ENCODE measurements at places on chromosomes 4 and X. TPM values are rescaled to one million over a fixed set of nuclear protein-coding genes. Genes with fewer than 3 reads are reported as not detected.

DNA sequence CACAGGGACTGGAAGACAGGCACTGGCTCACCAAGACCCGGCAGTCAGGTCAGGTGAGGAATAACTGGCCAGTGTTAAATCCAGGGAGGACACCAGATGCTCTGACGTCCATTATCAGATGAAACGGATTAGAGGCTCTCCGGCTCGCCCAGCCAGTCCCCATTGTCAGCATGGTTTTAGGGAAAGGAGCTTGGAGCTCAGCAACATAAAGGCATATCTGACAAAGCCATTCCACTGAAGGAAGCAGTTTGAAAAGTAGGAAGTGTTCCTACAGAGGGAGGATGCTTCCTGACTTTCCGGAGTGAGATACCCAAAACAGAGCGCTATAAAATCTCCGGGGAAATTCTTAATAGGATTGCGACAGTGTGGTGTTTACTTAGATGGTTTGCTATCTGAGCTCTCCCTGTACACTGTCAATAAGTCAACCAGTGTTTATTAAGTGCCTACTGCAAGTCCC is 14.8 kb downstream of the NDNF start:
- no peak overlapping the region for H3K4me3 ChIP-seq
- DNase-seq: no peak
- H3K27me3 ChIP-seq: no peaks in the 10 kb centered on the region
- H3K36me3 ChIP-seq: no peaks in the 10 kb centered on the region
- H3K27ac ChIP-seq: peak overlapping the region; percentile 42
- H3K4me1 ChIP-seq: peaks cover 10% of the 10 kb centered on the region

GRCh38 chr4:112531146-112531545 is 15.2 kb upstream of the NEUROG2 start:
- no peaks in the 10 kb centered on the region for H3K27me3 ChIP-seq
- H3K27ac ChIP-seq: no peak overlapping the region
- H3K36me3 ChIP-seq: no peaks in the 10 kb centered on the region
- H3K4me1 ChIP-seq: no peaks in the 10 kb centered on the region
- H3K4me3 ChIP-seq: no peak overlapping the region

DNA sequence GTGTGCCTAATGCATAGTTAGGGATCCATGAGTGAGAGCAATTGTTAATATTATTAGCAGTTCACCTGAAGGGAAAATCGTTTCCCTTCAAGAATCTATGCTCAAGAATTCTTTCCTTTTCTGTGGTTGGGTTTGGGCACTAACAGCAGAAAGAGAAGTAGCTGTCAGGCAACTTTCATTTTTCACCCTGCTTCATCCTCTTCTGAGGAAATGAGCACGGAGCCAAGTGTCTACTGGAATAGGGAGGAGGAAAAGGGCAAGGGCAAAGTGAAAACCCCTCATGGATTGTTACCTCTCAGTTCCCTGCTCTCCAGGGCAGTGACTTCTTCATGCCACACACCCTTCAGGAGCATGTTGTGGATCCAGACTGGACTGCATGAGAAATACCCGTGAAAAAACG is 2.6 kb upstream of the HPGDS start:
- H3K4me3 ChIP-seq: no peak overlapping the region
- no peak overlapping the region for H3K27ac ChIP-seq
- no peaks in the 10 kb centered on the region for H3K4me1 ChIP-seq
- no peak for DNase-seq

DNA sequence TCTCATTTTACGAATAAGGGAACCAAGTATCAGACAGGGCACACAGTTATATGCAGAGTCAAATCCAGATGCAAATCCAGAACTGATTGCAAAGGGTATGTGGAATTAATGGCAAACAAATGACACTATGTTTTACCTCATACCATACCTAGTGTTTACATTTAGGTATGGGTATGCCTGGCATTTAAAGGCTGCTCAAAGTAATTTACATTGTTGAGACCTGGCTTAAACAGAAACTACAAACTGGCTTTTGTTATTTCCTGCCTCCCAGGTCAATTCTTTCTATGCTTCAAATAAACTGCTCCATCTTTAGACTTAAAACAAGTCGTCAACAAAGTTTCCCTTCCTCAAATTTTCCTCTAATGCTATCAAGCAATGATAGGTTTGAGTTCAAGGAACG is 33.7 kb downstream of the ANKRD17 start:
- no peak overlapping the region for H3K27ac ChIP-seq
- no peak for DNase-seq
- no peaks in the 10 kb centered on the region for H3K27me3 ChIP-seq
- no peaks in the 10 kb centered on the region for H3K36me3 ChIP-seq
- peaks cover 2% of the 10 kb centered on the region for H3K4me1 ChIP-seq
- H3K4me3 ChIP-seq: no peak overlapping the region

EGF gene
- total RNA-seq: 0.34 TPM

- H3K4me3 ChIP-seq: no peak overlapping the region
- no peak overlapping the region for H3K27ac ChIP-seq
- H3K4me1 ChIP-seq: peaks cover 2% of the 10 kb centered on the region
- DNase-seq: no peak
- H3K27me3 ChIP-seq: no peaks in the 10 kb centered on the region
These were observed 14.2 kb upstream of the HERC5 start for GRCh38 chr4:88442689-88443191.

DNA sequence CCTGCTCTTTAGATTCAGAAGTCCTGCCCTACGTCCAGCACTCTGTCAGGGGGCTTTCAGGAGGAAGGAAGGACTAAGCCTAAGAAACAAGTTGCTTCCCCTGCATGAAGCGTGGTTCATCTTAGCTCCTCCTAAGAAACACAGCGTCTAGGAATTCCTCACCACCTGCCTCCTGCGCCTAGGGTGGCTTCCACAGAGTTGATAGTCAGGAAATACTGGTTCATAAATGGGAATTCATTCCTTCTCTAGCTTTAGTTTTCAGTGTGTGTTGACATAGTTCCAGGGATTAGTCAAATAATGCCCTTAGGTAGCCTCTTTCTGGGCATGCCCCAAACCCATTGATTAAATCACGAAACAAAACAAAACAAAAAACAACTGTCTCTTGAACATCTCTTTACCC is 1.7 kb upstream of the MXRA5 start:
- DNase-seq: no peak
- no peaks in the 10 kb centered on the region for H3K36me3 ChIP-seq
- no peak overlapping the region for H3K27ac ChIP-seq
- no peaks in the 10 kb centered on the region for H3K4me1 ChIP-seq

GRCh38 chrX:18906286-18906685 is 77.6 kb downstream of the PHKA2 start:
- no peaks in the 10 kb centered on the region for H3K27me3 ChIP-seq
- DNase-seq: no peak
- no peak overlapping the region for H3K27ac ChIP-seq
- no peak overlapping the region for H3K4me3 ChIP-seq

GRCh38 chrX:119784747-119785446 is 6.5 kb downstream of the RPL39 start:
- peaks cover 2% of the 10 kb centered on the region for H3K4me1 ChIP-seq
- H3K36me3 ChIP-seq: no peaks in the 10 kb centered on the region
- H3K4me3 ChIP-seq: no peak overlapping the region

DNA sequence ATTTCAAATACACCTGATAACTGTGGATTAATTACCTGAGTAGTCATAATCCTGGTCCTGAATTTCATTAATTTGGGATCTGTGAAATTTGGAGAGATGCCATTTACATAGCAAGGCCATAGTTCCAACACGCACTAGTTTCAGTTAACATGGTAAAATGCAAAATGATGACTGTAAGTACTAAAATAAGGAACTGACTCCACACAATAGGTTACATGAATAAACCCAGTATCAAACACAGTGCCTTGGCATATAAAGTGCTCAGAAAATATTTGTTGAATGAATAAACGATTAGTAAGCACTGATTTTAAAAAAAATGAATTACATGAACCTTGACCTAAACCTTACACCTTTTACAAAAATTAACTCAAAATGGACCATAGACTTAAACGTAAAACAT is 9.0 kb downstream of the FBXO8 start:
- no peak overlapping the region for H3K27ac ChIP-seq
- H3K36me3 ChIP-seq: no peaks in the 10 kb centered on the region
- no peak overlapping the region for H3K4me3 ChIP-seq
- no peaks in the 10 kb centered on the region for H3K27me3 ChIP-seq

DNA sequence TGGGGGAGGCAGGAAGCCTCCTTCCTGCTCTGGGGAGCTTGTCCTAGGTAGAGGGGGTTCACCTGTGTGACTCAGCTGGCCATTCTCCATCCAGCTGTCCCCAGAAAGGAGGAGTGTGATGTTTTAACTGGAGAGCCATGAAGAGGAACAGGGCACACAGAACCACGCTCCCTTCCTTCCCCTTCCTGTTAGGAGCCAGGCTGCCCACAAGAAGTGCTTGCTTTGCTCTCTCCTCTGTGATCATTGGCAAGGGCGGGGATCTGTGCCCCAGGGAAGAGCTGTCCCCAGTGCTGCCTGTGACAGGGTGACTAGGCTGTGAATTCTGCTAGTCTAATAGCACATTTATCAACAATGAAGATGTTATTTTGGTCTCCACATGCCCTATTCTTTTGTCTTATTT is 169.6 kb upstream of the GATB start:
- no peak overlapping the region for H3K27ac ChIP-seq
- H3K36me3 ChIP-seq: no peaks in the 10 kb centered on the region
- no peak for DNase-seq
- no peaks in the 10 kb centered on the region for H3K4me1 ChIP-seq
- H3K27me3 ChIP-seq: no peaks in the 10 kb centered on the region
- no peak overlapping the region for H3K4me3 ChIP-seq

DNA sequence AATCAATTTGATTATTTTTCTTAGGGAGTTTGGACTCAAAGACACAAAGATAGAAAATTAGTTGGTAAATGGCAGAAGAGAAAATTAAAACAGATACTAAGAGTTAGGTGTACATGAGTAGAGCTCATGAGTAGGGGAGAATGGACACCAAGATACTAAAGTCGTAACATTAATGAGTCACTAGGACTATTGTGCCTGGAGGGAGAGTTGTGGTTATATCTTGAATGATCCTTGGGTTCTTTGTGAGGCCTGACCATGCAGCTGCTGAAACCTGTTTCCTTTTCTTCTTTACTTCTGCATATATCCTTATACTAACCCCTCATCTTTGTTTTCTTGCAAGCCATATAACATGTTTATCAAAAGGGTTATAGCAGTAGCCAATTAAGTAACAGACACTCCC is 532.8 kb downstream of the RPA4 start:
- H3K36me3 ChIP-seq: no peaks in the 10 kb centered on the region
- H3K27me3 ChIP-seq: no peaks in the 10 kb centered on the region
- H3K27ac ChIP-seq: no peak overlapping the region
- H3K4me1 ChIP-seq: no peaks in the 10 kb centered on the region
- no peak overlapping the region for H3K4me3 ChIP-seq

DNA sequence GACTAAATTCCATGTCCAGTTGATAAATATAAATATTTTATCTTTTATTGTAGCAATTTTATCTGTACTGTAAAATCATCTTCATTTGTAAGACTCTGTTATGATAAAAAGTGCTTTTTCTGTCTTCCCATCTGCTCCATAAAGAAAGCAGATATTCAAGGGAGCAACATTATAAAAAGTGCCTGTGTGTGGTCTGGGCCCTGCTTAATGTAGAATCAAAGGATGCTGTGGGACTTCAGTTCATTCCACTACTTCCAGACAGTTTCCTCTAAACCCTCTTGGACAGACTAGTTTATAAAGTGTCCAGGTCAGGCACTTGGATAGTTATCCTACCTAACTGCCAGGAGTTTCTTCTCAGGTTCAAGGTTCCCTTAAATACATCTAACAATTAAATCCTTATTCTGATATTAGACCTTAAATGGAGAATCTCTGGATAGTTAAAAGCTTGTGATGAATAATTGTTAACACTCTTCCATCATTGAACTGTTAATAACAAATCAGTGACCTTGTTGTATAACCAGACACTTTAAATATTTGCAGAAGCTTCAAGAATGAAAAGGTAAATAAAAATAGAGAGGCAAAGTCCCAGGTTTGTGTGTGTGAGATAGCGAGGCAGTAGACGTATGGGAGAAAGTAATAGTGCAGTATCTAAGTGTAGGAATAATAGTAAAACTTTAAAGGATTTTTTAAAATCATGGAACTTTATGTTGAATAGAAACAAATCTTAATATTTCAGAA is 237.5 kb upstream of the CTSO start:
- H3K27me3 ChIP-seq: no peaks in the 10 kb centered on the region
- no peaks in the 10 kb centered on the region for H3K36me3 ChIP-seq
- no peak overlapping the region for H3K27ac ChIP-seq
- no peak for DNase-seq
- H3K4me1 ChIP-seq: no peaks in the 10 kb centered on the region

GRCh38 chr4:169222761-169223160 is 48.0 kb downstream of the SH3RF1 start:
- H3K27ac ChIP-seq: no peak overlapping the region
- no peaks in the 10 kb centered on the region for H3K36me3 ChIP-seq
- H3K27me3 ChIP-seq: no peaks in the 10 kb centered on the region
- DNase-seq: no peak

DNA sequence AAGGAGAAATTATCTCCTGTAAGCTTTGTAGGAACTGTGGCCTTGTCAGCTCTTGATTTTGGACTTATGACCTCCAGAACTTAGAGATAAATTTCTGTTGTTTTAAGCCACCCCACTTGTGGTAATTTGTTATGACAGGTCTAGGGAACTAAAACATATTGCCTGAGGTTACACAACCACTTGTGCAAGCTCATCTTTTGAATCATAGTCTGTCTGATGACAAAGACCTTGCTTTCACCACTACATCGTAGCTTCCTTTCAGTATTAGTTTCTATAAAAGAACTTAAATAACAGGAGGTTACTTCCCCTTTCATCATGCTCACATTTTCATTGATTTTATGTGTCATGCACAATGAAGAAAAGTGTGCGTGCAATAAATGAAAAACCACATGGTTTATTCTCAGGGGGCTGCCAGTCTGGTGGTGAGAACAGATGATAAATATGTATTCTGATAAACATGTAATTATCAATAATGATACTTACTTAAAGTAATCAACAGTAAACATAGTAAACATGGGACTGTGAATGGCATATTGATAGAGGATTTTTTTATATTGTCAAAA is 690.0 kb upstream of the HS3ST1 start:
- no peaks in the 10 kb centered on the region for H3K4me1 ChIP-seq
- H3K4me3 ChIP-seq: no peak overlapping the region
- H3K27me3 ChIP-seq: no peaks in the 10 kb centered on the region

DNA sequence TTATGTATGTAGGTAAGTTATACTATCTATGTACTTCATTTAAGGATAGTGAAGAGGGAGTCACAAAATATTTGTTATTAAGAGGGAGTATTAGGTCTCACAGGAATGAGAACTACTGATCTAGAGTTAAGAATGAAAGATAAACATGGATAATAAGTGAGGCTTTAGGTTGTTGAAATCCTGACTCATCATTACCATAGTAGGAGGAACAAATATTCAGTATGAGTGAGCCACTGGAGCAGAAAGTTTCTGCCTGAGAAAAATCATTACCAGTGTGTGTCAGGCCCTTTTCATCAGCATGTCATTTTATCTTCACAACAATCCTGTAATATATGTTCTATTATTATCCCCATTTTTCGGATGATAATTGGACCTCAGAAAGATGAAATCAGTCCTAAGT is 27.2 kb upstream of the IGSF1 start:
- no peak overlapping the region for H3K4me3 ChIP-seq
- H3K4me1 ChIP-seq: no peaks in the 10 kb centered on the region
- no peaks in the 10 kb centered on the region for H3K36me3 ChIP-seq
- no peaks in the 10 kb centered on the region for H3K27me3 ChIP-seq
- H3K27ac ChIP-seq: no peak overlapping the region
- no peak for DNase-seq

C4orf17 gene
- not detected for total RNA-seq

- no peak overlapping the region for H3K27ac ChIP-seq
- no peak for DNase-seq
- H3K36me3 ChIP-seq: no peaks in the 10 kb centered on the region
- H3K27me3 ChIP-seq: no peaks in the 10 kb centered on the region
- no peaks in the 10 kb centered on the region for H3K4me1 ChIP-seq
- H3K4me3 ChIP-seq: no peak overlapping the region
These were observed 628.6 kb downstream of the DMD start for GRCh38 chrX:32582729-32583128.

ATP11C gene
- 26.7 TPM for total RNA-seq

CMC4 gene
- 9.3 TPM for total RNA-seq

Measured in ovary (tissue), 10 donors.